ENCODE measurements at places on chromosomes 5 and 9. TPM values are rescaled to one million over a fixed set of nuclear protein-coding genes. Genes with fewer than 3 reads are reported as not detected.

ANKRD31 gene
- total RNA-seq: under 0.01 TPM

NCBP1 gene
- total RNA-seq: 16.2 TPM

DEPDC1B gene
- 3.8 TPM for total RNA-seq

IFNA13 gene
- total RNA-seq: not detected

TNFSF15 gene
- total RNA-seq: under 0.01 TPM

IL4 gene
- not detected for total RNA-seq

HSPB3 gene
- total RNA-seq: not detected

ANAPC2 gene
- total RNA-seq: 59.8 TPM

S1PR3 gene
- total RNA-seq: 0.27 TPM

OMD gene
- total RNA-seq: not detected

MAMDC2 gene
- total RNA-seq: 42.3 TPM

PCDHB13 gene
- under 0.01 TPM for total RNA-seq

IFNK gene
- not detected for total RNA-seq

C7 gene
- total RNA-seq: not detected

PRRC1 gene
- 18.9 TPM for total RNA-seq

OR1Q1 gene
- under 0.01 TPM for total RNA-seq

FST gene
- 0.27 TPM for total RNA-seq

TNC gene
- total RNA-seq: under 0.01 TPM
